ENCODE measurements at places on chromosomes 13 and 19. TPM values are rescaled to one million over a fixed set of nuclear protein-coding genes. Genes with fewer than 3 reads are reported as not detected.

DNA sequence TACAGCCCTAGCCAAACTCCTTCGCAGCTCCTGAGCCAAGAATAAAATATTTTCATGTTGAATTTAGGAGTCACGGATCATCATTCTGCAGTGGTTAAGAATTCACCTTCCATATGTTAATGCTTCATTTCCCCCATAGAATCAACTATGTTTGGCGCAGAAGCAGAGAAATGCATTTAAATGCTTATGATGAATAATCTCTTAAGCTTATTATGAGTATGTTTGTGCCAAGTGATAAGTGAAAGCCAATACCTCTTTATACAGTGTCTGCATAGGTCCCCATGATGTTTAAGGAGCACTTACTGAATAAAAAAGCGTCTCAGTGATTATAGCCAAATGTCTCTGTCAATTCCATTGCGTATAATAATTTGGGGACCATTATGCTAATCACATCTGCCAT lies 32.7 kb upstream of the POMP start:
- DNase-seq = no peak

CYP4F22 gene
- total RNA-seq = 0.12 TPM

DNA sequence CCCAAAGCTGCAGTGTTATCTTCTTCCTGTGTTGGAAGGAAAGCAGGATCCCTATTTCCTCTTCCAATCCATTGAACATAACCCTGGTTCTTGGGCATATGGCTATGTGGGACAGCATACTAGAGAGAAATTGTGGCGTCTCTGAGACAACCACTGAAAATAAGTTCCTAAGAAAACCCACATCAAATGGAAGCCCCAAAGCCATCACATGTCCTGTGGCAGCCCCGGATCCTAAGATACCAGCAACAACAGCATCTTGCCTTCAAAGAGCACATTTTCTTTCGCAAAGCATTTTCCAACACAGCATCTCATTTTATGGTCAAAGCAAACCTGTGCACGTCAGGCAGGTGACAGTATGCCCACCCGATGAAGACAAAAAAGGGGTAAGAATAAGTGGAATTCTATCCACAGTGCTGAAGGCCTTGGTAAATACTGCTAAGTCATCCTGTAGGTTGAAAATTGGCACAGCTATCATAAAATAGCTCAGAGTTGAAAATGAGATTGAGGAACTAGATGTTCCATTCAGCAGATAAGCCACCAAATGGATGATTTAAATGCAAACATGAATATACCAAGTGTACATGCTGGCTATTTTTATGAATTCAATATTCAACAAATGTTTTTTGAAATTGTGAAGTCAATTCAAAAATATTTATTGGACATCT lies 232.2 kb downstream of the DLEU7 start:
- DNase-seq = no peak

DNA sequence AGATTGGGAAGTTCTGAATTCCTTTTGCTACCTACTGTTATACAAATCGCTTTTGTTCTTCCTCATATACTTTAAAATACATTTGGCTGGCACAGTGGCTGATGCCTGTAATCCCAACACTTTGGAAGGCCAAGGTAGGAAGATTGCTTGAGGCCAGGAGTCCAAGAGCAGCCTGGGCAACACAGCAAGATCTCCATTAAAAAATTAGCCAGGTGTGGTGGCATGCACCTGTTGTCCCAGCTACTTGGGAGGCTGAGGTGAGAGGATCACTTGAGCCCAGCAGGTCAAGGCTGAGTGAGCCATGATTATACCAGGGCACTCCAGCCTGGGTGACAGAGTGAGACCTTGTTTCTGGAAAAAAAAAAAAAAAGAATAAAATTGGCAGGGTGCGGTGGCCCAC lies 34.4 kb upstream of the CXCL17 start:
- DNase-seq = no peak

- DNase-seq = peak; percentile 37
These were observed 632.1 kb downstream of the DIAPH3 start for GRCh38 chr13:59531571-59532091.

KLF2 gene
- 8.1 TPM for total RNA-seq

ZNF90 gene
- 1.9 TPM for total RNA-seq

- DNase-seq = no peak
These were observed 12.9 kb downstream of the STARD13 start for GRCh38 chr13:33272531-33273124.

DNA sequence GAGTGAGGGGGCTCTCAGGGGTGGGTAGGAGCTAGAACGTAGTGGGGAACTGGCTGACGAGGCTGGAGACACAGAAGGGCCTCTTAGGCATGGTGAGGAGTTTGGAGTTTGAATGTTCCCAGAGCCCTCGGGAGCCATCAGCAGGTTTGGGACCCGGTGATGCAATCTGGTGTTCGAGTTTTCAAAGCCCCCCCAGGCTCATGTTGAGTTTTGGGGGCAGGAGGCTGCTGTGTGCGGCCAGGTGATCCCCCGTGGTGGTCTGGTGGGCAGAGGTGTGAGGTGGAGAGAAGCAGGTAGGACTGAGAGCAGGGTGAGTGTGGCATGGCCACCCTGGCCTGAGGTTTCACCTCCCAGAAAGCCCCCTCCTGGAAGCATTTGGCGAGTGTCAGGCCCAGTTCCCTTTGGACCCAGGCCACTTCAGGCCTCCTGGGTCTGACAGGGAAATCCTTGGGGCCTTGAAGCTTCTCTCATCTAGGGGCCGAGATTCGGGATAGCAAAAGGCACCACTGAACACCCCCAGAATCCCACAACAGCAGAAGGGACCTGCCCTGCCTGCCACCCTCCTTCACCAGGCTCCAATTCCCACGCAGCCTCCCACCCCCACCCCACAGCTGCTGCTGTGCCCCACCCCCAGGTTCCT lies 1.2 kb downstream of the YJEFN3 start:
- DNase-seq = no peak

DNA sequence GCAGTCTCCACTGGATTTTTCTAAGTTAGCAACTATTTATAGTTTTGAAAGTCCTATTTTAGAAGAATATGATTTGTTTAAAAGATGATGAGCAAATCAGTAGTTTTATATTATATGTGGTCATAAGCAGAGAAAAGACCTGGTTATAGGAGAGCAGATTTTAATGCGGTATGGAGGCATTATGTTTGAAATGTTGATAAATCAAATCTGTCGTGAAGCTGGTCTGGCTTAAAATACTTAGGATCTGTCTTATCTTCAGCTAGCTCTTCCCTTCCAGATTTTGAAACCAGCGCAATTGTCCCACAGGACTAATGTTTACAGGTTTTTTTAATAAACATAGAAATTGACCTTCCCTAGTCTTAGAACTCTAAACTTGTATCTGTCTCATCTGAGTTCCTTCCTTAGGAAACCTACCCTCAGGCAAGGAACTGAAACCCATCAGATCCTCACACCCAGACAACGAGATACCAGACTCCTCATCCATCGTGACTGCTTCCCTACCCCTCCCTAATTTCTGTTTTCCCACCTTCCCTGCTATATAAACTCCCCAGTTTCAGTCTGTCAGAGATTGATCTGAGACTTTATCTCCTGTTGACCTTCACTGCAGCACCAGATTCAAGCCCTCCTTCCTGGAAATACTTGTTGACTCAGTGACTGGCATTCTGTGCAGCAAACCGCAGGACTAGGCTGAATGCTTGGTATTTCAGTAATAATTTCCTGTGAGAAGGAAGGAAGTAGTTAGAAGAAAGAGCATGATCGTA lies 37.8 kb upstream of the CXCL17 start:
- DNase-seq = no peak

DNA sequence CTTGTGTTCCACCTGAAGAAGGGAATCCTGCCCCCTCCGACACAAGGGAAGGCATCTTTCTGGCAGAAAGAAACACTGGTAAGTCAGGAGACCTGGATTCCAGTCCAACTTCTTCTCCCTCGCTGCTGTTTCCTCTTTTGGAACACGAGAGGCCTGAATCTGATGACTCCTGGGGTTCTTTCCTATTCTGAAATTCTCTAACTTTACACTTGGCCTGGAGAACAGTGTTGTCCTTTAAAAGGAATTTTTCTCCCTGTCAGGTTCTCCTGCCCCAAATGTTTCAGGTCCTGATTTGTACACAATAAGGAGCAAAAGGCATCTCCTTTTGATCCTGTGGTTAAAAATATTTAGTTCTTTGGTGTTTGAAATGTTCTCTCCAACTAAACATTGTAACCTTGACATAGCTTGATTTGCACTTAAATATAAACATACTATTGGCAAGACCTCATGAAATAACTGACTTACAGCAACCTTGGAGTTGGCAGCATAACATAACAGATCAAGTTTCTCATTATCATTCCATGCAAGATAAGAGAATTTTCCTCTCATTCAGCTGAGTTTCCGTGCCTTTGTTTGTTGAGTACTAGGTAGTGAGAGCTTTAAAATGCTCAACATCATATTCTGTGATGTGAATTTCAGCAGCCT lies 244.8 kb downstream of the COG6 start:
- DNase-seq = no peak

- no peak for DNase-seq
These were observed 1.5 kb downstream of the PDS5B start for GRCh38 chr13:32587811-32588170.

- DNase-seq = peak; percentile 91
These were observed 1.5 kb upstream of the MYO1F start for GRCh38 chr19:8578642-8579265.

DNA sequence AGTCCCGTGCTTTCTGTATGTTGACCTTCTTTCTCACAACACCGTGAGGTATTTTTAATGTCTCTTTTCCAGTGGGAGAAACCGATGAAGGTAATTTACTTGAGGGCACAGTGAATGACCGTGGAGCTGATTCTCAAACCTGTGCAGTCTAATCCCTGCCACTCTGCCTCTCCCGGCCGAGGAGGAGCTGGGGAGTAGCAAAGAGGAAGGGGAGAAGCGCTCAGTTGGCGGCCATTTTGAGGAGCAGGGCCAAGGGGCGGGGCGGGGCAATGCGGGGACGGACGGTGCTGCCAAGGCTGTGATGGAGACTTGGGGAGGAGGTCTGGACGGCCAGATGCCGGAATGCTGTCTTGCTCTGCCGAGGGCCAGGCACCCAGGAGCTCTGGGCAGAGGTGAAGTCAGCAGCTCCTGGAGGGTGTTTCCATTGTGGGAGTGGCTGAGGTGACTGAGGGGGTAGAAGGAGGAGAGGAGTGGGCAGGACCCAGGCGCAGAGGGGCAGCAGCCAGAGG lies 12.4 kb upstream of the RANBP3 start:
- DNase-seq = no peak

DNA sequence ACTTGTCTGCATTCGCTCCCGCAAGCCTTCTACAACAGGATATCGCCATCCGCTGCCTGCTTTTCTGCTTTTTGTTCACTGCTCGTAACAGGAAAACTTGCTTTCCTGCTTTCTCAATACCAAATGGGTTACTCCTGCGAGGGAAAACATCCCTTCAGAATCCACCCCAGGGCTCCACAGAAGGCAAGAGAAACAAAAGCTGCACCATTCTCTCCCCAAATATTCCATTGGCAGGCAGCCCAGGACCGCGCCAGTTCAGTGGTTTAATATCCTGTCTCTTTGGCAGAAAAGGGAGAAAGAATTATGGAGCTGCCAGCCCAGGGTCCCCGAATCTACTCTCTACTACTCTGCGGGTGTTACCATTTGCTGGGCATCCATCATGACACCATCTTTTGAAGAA lies 84.7 kb upstream of the DOCK9 start:
- no peak for DNase-seq

GRCh38 chr13:99329477-99329876 lies 22.3 kb upstream of the GPR183 start:
- no peak for DNase-seq

RNF17 gene
- not detected for total RNA-seq

GRCh38 chr19:32945260-32945659 lies 26.5 kb downstream of the CEP89 start:
- no peak for DNase-seq

ZNF677 gene
- total RNA-seq = 6.7 TPM

PCSK4 gene
- total RNA-seq = 7.5 TPM

- no peak for DNase-seq
These were observed 285.9 kb downstream of the DNAJC15 start for GRCh38 chr13:43309311-43309710.

DNA sequence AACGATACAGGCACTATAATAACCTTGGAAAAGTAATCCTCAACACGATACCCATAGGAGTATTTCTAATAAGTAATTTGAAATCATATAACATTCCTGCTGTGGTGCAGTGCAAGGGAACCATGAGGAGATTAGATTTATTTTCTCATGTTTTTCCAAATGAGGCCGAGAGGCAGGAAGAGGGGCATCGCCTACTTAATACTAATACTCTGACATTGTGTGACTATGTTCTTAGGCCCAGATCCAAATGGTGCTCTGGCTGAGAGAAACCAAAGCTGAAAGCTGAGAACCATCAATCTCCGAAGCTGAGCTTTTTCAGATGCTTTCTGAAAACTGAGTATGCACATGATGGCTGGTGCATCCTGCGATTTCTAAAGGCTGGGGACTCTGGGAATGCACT lies 248.0 kb upstream of the MAB21L1 start:
- no peak for DNase-seq

DNA sequence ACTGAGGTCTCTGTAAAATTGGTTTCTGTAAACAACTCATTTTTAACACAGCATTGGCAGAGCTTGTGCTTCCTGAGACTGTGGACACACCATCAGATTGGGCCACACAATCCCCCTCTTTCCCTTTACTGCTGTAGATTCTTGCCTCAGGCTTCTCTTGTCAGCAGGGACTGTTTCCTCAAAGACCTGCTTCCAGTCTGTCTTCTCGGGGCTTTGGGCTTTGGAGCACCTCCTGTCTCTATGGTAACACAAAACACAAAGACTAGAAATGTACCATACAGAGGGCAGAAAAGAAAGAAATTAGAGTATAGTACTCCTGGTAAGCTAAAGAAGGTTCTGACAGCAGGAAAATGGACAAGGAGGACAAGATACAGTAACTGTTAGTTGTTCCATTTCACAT lies 484.5 kb downstream of the DIAPH3 start:
- no peak for DNase-seq

- DNase-seq = no peak
These were observed 17.5 kb downstream of the TMEM143 start for GRCh38 chr19:48346191-48346590.

DNA sequence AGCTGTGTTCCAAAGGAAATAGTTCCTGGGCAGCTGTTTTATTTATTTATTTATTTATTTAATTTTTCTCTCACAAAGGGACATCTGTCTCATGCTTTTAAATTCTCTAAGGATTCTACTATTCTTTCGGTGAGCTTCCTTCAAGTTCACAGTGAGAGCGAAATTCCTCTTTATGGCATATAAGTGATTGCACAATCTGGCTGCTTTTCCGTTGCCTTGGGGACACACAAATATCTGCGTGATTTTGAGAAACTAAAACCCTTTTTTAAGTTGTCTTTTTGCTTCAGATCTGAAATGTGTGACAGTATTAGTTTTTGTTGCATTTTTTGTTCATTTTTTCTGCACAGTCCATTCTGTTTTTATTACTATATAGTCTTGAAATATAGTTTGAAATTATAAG lies 19.2 kb downstream of the ZNF486 start:
- no peak for DNase-seq

GRCh38 chr13:93318534-93319254 lies 92.1 kb downstream of the GPC6 start:
- DNase-seq = no peak
